Activated CD4-positive, alpha-beta T cell treated with anti-CD3 and anti-CD28 coated beads for 4 hours (primary cell): ENCODE measurements at places on chromosomes 12 and 14.

DNA sequence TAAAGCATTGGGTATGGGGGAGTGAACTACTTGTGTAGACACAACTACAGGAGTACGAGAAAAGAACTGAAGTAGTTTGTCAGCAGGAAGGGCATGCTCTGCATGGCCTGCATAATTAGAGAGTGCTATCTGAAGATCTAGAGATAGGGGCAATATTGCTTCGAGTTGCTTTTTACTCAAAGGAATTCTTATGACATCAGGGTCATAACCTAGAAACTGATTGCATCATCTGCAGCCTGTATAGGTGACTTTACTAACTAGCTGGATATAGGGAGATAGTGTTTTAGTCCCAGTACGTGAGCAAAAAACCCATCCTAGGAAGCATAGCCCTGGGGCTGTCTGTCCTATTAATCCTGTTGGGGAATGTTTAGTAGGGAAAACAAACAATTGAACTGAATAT is 39.8 kb downstream of the TMTC3 start:
- no peak for DNase-seq

- DNase-seq, result no peak
Observed at GRCh38 chr12:8156416-8156815, 399 bp upstream of the ZNF705A start.

DNA sequence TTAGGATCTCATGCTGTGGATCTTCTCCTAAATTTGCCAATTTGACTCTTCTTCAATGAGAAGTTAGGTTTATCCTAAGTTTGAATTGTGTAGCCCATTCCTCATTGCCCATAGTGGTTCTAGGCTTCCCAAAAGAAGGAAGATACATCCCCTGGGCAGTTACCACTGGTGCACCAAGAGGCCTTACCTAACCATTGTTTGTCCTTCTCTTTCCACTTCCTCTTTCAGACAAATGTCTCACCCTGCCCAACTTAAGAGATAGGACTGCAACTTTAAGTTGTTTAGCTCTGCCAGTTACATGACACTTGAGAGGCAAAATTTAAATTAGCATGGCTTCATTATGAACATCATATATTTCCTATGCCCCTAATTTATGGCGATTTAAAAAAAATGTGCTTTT is 9.4 kb upstream of the KCNH3 start:
- no peak for DNase-seq

DNA sequence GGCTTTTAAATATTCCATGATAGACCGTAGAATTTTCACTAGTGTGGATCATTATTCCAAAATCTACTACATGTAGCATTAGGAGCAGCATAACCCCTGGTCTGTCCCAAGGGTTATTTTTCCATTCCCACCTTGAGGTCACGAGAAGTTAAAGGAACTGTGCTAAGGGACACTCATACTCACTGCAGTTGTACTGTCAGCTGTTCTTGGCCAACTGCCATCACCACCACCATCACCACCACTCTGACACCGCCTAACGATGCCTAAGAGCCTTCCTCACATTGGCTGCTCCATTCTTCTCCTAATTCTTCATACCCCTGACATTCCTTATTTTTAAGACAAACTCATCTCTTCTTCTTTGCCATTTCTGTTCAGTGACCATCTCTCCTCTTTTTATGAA is 13.4 kb upstream of the PTGDR start:
- DNase-seq, result no peak

DNA sequence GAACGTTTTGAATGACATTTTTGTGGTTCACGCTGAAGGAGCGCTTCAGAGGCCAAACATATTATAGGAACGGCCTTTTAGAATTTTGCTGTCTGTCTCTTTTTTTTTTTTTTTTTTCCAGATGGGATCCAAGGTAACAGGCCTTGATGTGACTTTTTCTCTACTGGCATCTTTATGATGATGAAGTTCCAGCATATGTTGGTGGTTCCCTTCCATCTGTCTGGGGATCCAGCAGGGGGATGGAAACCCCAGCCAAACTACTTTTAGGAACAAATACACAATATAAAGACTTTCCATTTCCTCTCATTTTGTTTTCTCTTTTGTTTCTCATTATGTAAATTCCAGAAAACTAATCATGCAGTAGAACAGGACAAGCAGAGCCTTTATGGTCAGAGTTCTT is 239.3 kb upstream of the PRICKLE1 start:
- no peak for DNase-seq

- no peak for DNase-seq
Observed at GRCh38 chr12:69136931-69137613, 102.3 kb upstream of the CPSF6 start.

DNA sequence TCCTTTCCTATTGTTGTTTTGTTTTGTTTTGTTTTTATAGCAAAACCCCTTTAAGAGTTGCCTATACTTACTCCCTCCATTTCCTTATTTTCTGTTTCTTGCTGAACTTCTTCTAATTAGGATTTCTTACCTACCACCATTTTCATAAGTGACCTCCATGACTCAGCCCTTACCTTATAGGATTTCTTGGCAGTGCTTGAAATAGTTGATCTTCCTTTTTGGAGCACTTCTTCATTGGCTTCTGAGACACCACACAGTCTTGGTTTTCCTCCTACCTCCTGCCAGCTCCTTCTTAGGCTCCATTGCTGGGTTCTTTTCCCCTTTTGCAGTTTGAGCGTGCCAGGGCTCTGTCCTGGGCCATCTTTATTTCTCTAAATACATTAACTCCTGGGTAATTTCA is 23.4 kb upstream of the EID3 start:
- no peak for DNase-seq

DNA sequence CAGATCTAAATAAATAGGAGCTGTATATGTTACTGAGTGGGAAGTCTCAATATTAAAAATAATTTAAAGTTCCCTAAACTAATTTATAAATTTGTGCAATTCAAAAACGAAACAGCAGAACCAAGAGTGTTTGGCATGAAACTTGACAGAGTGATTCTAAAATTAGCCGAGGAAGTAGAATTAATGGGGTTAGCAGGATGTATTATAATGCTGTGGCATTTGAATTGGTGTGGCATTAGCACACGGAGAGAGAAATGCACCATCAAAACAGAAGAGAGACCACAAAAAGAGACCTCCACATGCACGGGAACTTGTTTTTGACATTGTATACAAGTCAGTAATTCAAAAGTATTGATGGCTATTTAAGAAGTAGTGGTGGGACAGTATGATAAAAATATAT is 366.0 kb upstream of the RGS6 start:
- DNase-seq, result no peak

GRCh38 chr14:58821421-58821820 is 183.7 kb downstream of the DACT1 start:
- DNase-seq, result no peak

- DNase-seq, result no peak
Observed at GRCh38 chr12:632102-632696, 31.0 kb downstream of the NINJ2 start.

DNA sequence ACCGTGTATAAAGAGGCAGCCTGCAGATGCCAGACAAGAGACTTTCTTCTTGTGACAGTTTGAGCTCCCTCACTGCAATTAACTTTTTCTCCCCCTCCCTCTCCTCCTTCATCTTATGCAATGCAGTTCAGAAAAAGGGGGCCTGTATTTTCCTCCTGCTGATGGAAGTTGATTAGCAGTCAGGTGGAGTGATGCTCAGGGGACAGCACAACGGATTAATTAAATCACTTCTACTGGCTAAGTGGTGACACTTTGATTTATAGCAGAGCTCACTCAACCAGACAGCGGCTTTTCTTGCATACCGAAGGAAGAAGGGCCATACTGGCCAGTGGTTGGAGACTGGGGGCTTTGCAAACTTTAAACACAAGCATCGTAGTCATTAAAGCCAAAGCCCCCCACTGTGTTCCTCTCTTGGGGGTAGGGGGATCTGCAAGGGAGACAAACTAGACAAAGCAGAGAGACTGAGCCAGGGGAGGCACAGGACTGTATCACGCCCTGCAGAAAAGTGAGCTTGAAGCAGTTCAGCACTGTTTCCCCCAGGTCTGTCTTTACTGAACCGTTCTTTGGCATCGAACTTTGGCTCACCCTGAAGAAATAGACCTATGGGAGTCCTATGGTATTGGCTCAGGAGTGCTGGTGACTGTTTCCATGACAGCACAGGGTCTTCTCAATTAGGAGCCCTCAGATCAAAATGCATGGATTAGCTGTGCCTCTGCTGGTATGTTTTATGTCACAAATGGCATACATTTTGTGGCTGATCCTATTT is 47.7 kb downstream of the SPRING1 start:
- no peak for DNase-seq
